ENCODE measurements at places on chromosomes 3 and 15. TPM values are rescaled to one million over a fixed set of nuclear protein-coding genes. Genes with fewer than 3 reads are reported as not detected.

Gene ZDHHC23
- total RNA-seq: 0.77 TPM

Gene LRRC49
- total RNA-seq: 31.5 TPM

Gene GRAMD1C
- 2.1 TPM for total RNA-seq

Gene HOMER2
- 9.9 TPM for total RNA-seq

Gene CCDC33
- not detected for total RNA-seq

Gene UMPS
- total RNA-seq: 23.1 TPM

Gene C3orf70
- 0.33 TPM for total RNA-seq

Gene TRPM1
- total RNA-seq: not detected

Gene MSL2
- total RNA-seq: 9.2 TPM

Gene SNX33
- 19.5 TPM for total RNA-seq

Gene ISL2
- 0.26 TPM for total RNA-seq

Gene TIMP4
- total RNA-seq: 9.8 TPM

Gene NGRN
- 96.8 TPM for total RNA-seq

Gene GATA2
- 0.83 TPM for total RNA-seq

Gene GOLGA6B
- not detected for total RNA-seq

Gene KIF9
- total RNA-seq: 2.8 TPM

Gene PLS1
- 0.83 TPM for total RNA-seq

Gene LTK
- total RNA-seq: 0.99 TPM

All from fibroblast of lung (primary cell).